Fibroblast of villous mesenchyme (primary cell): ENCODE measurements at places on chromosomes 16 and 17. TPM values are rescaled to one million over a fixed set of nuclear protein-coding genes. Genes with fewer than 3 reads are reported as not detected.
A peak's percentile ranks its signal among the peaks of the same experiment; 100 is the strongest.

DNA sequence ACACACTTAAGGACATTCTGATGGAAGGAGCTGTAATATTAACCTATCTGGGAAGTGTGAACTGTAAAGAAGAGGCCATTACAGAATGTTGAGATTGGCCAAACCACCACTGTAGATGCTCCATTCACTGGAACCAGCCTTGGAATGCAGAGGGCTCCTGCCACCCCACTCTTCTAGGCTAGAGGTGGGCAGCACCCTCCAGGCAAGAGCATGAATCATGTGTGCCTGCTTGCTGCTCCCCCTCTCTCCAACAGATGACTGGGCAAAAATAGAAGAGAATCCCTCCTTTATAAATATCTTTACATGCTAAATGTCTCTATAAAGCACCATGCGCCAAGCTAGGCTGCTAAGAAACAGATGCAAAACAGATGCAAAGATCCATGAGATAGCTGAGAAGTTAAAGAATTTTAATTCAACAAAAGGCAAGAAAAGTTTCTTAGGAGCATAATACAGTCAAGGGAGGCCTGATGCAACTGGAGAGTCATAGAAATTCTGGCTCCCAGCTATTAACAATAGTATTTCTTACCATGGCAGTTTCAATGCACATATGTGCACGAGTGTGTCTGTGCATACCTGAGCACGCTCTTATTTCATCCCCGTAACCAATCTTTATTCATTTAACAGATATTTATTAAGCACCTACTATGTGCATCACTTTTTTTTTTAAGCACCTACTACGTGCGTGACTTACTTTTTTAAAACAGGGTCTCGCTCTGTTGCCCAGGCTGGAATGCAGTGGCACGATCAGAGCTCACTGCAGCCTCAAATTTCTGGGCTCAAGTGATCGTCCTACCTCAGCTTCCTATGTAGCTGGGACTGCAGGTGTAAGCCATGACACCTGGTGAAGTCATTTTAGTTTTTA is 53.6 kb downstream of the GRIN2A start:
- DNase-seq: peak; percentile 42

GRCh38 chr17:40699853-40700252 is 3.7 kb downstream of the KRT24 start:
- no peak for DNase-seq

- DNase-seq: no peak
Observed at GRCh38 chr17:57350266-57350665, 93.9 kb downstream of the MSI2 start.

SERPINF2 gene
- 0.43 TPM in 1 of 2 replicates, not detected in the other for total RNA-seq

GRCh38 chr17:933312-934073 is 46.1 kb downstream of the NXN start:
- peak; percentile 96 for DNase-seq

DNA sequence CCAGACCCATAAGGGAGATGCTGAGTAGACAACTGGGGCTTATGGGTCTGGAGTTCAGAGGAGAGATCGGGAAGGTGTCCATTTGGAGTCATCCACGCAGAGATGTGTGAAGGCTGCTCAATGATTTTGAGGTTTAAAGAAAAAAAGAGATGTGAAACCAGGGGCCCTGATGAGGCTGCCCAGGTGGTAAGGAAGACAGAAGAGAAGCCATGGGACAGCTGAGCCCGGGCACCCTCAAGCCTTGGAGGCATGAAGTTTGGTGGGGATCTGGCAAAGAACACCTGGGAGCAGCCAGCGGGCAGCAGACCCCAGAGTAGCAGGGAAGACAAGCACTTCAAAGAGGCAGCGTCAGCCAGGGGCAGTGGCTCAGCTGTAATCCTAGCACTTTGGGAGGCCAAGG is 20.8 kb upstream of the MYO15B start:
- DNase-seq: no peak

DNA sequence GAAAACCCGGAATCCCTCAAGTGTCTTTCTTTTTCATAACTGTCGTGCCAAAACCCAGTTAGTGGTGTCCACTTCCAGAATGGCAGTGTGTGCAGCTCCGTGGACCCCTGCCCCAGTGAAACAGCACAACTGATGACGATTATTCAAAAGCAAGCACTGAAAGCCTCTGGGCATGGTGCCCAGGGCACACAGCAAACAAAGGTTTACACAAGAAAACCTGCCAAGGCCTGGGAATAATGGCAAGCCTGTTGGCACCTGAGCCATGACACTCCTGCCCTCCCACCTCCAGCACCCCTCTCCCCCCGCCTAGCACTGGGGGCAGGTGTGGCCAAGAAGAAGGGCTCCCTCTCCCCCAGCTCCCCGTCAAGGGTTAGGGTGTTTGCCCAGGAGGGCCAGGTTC is 2.8 kb downstream of the PKMYT1 start:
- no peak for DNase-seq

DNA sequence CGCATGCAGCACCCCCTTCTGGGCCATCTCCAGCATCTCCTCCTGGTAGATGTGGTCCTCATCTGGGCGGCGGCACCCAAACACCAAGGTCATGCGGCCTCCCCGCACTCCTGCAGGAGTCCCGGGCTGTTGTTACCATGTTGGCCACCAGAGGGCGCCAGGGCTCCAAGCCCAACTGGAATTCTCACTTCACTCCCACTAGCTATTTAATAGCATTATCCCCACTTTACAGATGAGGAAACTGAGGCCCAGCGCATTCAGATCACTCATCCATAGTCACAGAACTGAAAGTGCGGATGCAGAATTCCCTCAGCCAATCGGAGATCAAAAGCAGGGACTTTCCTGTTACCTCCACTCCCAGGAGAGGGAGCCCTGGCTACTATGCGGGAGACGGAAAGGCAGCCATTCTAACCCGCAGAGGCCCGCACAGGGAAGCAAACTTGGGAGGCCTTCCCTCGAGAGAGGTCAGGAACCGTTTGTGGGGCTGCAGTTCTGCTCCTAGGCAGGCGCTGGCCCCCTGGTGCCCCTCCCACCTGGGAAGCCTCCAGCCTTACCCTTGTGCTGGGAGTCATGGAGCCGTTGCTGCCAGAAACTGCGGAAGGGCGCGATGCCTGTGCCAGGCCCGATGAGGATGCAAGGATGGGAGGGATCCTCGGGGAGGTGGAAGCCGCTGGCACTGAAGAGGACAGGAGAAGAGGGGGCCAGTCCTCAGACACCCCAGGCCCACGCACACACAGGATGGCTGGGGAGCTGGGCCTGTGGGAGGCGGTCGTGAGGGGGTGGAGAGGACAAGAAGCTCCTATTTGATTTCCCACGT is 40.1 kb downstream of the NOS2 start:
- DNase-seq: peak; percentile 32

DNA sequence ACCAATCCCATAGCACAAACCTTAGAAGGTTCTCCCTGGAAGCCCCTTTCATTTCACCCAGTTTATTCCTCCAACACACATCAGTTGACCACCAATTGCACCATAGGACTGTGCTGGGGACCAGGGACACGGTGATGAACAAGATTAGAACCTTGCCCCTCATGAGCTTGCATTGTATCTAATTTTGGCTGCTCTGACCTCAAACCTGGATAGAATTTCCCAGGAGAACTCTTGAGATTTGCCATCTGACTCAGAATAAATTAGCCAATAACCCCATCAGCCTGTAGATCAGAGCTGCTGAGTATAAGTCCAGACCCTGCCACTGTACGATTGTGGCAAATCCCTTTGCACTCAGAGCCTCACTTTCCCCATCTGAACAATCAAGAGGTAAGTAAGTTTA is 52.1 kb downstream of the CDH11 start:
- DNase-seq: no peak

DNA sequence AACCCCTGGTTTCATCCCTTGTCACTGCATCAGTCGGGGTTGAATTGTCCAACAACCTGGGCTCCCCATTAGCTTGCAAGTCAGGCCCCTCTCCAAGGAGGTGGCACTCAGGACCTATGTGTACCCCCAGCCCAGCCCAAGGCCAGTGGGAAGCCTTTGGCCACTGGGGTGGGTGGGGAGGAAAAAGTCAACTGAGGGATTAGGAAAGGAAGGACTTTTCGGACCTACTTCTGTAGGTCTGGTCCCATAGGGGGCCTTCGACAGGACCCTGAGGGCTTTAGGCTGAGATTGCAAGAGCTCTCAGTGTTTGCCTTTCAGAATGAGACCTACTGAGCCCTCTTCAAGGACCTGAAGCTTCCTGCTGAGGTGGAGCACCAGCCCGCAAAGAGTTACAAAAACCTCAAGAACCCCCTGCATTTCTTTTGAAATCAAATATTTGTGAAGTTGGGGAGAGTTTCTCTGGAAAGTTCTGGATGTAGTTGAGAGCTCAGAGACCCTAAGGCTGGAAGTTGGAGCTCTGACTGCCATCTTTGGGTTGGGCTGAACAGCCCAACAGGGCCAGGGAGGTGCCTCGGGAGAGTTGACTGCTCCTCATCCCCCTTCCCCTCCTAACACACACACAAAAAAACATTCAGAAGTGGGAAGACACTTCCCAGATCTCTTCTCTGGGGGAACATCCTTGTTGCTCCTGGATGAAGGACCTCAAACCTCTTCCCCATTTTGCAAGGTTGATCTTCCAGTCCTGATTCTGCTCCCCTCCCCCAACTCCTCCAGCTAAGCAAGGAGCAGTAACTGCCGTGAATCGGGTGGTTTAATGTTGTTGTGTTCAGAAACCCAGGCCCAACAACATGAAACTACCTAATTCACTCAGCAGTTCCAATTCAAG is 5.8 kb upstream of the HOXB9 start:
- DNase-seq: no peak

- DNase-seq: peak; percentile 14
Observed at GRCh38 chr17:49707246-49707607, 537 bp downstream of the SLC35B1 start.

GRCh38 chr17:59512844-59513385 is 52.5 kb upstream of the DHX40 start:
- no peak for DNase-seq

GRCh38 chr16:86476956-86477534 is 33.3 kb upstream of the FOXF1 start:
- DNase-seq: no peak

DNA sequence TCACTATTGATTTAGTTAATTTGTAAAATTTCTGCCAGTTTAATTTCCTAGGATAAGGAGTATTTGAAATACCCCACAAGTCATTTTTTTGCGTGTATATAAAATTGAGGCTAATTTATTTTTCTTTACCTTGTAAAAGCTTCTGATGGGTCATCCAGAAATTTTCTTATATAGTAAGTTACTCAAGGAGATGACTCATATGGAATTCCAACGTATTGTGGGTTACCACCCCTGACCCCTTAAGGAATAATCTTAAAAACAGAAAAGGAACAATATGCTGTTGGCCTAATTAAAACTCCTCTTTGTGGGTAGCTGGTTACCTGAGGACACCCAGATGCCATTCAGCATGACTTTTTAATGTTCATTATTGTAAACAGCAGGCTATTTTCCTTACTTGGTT is 13.6 kb downstream of the HEATR6 start:
- DNase-seq: peak; percentile 45

TAC4 gene
- not detected in 2 replicates for total RNA-seq

DNA sequence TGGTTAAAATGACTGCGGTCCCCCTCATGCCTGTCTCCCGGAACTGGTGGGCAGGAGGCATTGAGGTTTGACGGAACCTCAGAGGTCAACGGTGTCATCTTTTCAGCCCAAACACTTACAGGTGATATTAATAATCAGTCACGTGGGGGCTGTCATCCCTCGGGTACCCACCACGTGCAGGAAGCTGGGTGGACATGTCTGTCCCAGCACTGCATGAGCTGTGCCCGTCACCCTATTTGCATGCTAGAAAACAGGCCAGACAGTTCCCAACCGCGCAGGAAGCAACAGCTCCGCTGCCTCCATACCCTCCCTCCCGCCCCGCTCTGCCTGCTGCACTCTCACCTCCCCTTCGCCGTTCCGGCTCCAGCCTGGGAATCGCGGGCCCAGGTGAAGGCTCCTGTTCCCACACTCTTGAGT is 1.4 kb downstream of the SYNGR3 start:
- DNase-seq: no peak

- peak; percentile 93 for DNase-seq
Observed at GRCh38 chr17:44906010-44906646, 6.9 kb upstream of the EFTUD2 start.

GRCh38 chr16:30951750-30952149 is 2.9 kb downstream of the ORAI3 start:
- DNase-seq: peak; percentile 34

KRT36 gene
- under 0.01 TPM in 2 replicates for total RNA-seq

ACSM3 gene
- total RNA-seq: 0.32 and 0.86 TPM in 2 replicates

PSMC5 gene
- total RNA-seq: 42.7 and 44.1 TPM in 2 replicates

KRT16 gene
- total RNA-seq: not detected in 2 replicates

DNA sequence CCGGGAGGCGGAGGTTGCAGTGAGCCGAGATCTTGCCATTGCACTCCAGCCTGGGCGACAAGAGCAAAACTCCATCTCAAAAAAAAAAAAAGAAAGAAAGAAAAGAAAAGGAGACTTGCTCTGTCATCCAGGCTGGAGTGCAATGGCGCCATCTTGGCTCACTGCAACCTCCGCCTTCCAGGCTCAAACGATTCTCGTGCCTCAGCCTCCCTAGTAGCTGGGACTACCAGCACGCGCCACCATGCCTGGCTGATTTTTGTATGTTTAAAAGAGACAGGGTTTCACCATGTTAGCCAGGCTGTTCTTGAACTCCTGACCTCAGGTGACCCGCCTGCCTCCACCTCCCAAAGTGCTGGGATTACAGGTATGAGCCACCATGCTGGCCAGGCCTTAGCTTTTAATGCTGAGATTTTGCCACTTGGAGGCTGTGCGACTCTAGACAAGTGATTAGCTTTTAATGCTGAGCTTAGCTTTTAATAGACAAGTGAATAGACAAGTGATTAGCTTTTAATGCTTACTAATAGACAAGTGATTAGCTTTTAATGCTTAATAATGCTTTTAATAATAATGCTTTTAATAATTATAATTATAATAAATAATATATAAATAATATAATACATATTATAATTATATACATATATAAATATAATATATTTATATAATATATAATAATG is 9.6 kb downstream of the LDAF1 start:
- no peak for DNase-seq

NUP93 gene
- total RNA-seq: 54.1 and 60.9 TPM in 2 replicates

DNA sequence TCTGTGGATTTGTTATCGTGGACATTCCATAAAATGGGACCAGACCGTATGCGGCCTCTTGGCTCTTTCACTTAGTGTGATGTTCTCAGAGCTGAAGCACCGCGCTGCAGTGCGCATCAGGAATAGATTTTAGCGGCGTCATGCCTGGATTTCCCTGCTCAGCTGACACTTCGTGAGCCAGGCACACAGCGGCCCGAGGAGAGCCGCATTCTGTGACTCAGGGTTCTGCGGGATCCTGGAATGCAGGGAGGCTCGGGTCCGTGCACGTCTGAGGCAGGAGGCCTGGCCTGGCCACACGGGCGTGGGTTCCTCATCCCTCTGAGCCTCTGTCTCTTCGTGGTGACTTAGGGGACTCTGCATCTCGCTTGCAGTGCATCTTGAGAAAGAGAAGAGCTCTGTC is 13.4 kb downstream of the CBFA2T3 start:
- no peak for DNase-seq

DNA sequence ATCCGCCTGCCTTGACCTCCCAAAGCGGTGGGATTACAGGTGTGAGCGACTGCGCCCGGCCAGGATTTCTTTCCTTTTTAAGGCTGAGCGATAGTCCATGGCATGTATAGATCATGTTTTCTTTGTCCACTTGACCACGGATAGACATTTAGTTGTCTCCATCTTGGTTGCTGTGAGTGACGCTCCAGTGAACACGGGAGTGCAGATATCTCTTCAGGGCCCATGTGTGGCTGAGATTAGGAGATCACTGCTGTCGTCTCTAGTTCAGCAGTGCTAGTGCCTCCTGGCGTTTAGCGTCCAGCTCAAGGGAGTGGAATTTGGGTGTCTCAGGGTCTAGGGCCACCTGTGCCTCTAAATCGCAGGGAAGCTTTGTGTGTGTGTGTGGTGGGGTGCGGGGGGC is 41.5 kb downstream of the ABCC1 start:
- no peak for DNase-seq

- DNase-seq: no peak
Observed at GRCh38 chr17:36877771-36878170, 59.5 kb upstream of the LHX1 start.

NAGS gene
- 0.43 and 0.64 TPM in 2 replicates for total RNA-seq
